ENCODE measurements at places on chromosomes 1 and 21. TPM values are rescaled to one million over a fixed set of nuclear protein-coding genes. Genes with fewer than 3 reads are reported as not detected.

Gene RPTN
- total RNA-seq: not detected

Gene PLCH2
- 8.3 TPM for total RNA-seq

Gene XCL2
- total RNA-seq: 3.0 TPM

Gene GMEB1
- total RNA-seq: 16.9 TPM

Gene L1TD1
- total RNA-seq: 2.6 TPM

Gene TFB2M
- 7.2 TPM for total RNA-seq

Gene RGS16
- total RNA-seq: 15.5 TPM

Gene PDZK1
- not detected for total RNA-seq

Gene COL16A1
- 11.6 TPM for total RNA-seq

Gene UQCRHL
- 1.1 TPM for total RNA-seq

Gene OR2T11
- total RNA-seq: 1.4 TPM

Gene TNFAIP8L2
- 26.3 TPM for total RNA-seq

Gene KCNN3
- 6.5 TPM for total RNA-seq

Gene ESPN
- 2.2 TPM for total RNA-seq

Gene NMNAT1
- 7.9 TPM for total RNA-seq
